ENCODE measurements at places on chromosomes 2 and 18.

- H3K36me3 ChIP-seq, result no peaks in the 10 kb centered on the region
- no peak for DNase-seq
- no peaks in the 10 kb centered on the region for H3K4me1 ChIP-seq
Measured at GRCh38 chr2:219954331-219954730, 326.9 kb downstream of the SLC4A3 start.

GRCh38 chr2:107592280-107592624 is 234.4 kb upstream of the RGPD4 start:
- H3K4me1 ChIP-seq, result no peaks in the 10 kb centered on the region
- no peaks in the 10 kb centered on the region for H3K36me3 ChIP-seq
- H3K4me3 ChIP-seq, result no peak overlapping the region
- no peak overlapping the region for H3K27ac ChIP-seq

- DNase-seq, result no peak
- H3K36me3 ChIP-seq, result no peaks in the 10 kb centered on the region
Measured at GRCh38 chr2:69077252-69077950, 64.4 kb downstream of the ANTXR1 start.

DNA sequence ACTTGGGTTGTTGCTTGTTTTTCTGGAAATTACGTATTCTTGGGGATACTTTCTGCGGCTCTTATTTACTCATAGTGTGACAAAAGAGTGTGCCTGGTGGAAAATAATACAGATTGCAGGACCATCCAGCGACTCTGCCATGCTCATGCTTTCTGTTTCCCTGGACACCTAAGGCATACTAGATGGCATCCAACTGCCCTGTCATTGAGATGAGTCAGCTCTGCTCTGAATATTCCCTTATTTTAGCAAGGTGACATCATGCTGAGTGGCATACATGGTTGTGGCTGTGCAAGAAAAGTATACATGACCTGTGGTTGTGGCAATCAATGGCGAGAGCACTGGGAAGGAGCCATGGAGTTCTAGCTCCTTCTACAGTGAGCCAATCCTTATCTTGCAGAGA is 471.0 kb downstream of the TMEM182 start:
- H3K4me1 ChIP-seq, result no peaks in the 10 kb centered on the region
- H3K4me3 ChIP-seq, result no peak overlapping the region
- no peaks in the 10 kb centered on the region for H3K27me3 ChIP-seq
- DNase-seq, result no peak
- no peaks in the 10 kb centered on the region for H3K36me3 ChIP-seq

- no peak for DNase-seq
- no peaks in the 10 kb centered on the region for H3K36me3 ChIP-seq
- no peak overlapping the region for H3K27ac ChIP-seq
- H3K4me3 ChIP-seq, result no peak overlapping the region
Measured at GRCh38 chr2:195535911-195536522, 121.0 kb upstream of the SLC39A10 start.

GRCh38 chr2:47437287-47437686 is 34.3 kb downstream of the MSH2 start:
- no peak overlapping the region for H3K27ac ChIP-seq
- H3K36me3 ChIP-seq, result no peaks in the 10 kb centered on the region
- no peak for DNase-seq
- H3K27me3 ChIP-seq, result no peaks in the 10 kb centered on the region

DNA sequence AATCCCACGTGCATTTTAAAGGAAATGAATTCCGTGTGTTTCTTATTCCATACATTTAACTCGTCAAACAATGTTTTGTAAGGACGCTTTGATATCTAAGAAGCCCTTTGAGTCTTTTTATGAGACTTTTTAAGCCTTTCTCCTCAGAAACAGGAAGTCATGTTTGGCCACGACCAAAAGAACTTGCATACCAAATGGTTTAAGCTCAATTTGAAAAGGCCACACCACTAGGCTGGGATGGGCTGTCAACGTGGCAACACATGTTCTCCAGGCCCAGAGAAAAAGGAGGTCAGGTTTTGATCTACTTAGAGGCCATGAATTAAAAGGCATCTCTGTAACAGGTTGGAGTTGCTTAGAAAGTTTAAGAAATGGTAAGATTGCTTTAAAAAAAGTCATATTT is 441.8 kb downstream of the CMPK2 start:
- H3K4me1 ChIP-seq, result no peaks in the 10 kb centered on the region
- H3K27ac ChIP-seq, result no peak overlapping the region
- no peaks in the 10 kb centered on the region for H3K36me3 ChIP-seq
- no peak for DNase-seq
- no peaks in the 10 kb centered on the region for H3K27me3 ChIP-seq

- H3K4me1 ChIP-seq, result peaks cover 10% of the 10 kb centered on the region
- no peak for DNase-seq
- no peak overlapping the region for H3K4me3 ChIP-seq
- no peak overlapping the region for H3K27ac ChIP-seq
- no peaks in the 10 kb centered on the region for H3K36me3 ChIP-seq
Measured at GRCh38 chr2:148593421-148593820, 51.1 kb upstream of the EPC2 start.
